HS-27A (cell line): ENCODE measurements at places on chromosomes 1 and 21.
A peak's percentile ranks its signal among the peaks of the same experiment; 100 is the strongest.

- DNase-seq, result no peak
Observed at GRCh38 chr1:164183854-164184635, 374.9 kb upstream of the PBX1 start.

DNA sequence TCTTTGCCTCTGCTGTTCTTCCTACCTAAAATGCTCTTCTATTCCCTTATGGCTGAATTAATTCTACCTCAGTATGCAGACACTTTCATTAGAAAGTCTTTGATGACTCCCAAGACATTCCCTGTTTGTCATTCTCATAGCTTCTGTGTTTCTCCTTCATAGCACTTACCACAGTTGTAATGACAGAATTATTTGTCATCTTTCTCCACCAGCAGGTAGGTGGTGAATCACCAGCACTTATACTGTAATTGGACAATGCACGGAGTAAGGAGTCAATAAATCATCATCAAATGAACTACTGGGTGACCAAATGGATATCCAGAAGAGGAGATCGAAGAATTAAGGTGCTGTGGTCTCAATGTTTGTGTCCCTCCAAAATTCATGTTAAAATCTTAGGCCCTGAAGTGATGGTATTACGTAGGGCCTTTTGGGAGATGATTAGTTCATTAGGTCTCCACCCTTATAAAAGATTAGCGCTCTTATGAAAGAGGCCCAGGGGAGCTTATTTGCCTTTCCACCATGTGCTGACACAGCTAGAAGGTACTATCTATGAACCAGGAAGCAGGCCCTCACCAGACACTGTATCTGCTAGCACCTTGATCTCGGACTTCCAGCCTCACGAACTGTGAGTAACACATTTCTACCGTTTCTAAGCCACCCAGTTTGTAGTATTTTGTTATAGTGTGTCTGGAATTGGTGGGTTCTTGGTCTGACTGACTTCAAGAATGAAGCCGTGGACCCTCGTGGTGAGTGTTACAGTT lies 2.4 kb upstream of the CCT8 start:
- DNase-seq, result no peak

- no peak for DNase-seq
Observed at GRCh38 chr21:45364468-45365185, 40.3 kb upstream of the COL18A1 start.

DNA sequence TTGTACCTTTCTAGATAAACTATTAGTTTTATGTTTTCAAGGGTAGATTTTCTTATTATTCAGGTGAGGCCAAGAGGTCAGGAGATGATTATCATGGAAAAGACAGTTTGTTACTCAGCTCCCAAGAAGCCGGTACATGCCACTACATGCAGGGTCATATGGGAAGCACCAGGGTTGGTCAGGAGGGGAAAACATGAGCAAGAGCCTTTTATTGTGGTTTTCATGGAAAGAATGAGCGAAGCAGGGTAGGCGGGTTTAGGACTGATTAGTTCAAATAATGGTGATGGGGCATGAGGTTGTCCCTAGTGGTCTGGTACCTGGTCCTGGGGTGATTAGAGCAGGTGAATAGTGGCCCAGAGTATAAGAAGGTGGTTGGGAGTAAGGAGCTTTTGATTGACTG lies 189.9 kb downstream of the APP start:
- no peak for DNase-seq

DNA sequence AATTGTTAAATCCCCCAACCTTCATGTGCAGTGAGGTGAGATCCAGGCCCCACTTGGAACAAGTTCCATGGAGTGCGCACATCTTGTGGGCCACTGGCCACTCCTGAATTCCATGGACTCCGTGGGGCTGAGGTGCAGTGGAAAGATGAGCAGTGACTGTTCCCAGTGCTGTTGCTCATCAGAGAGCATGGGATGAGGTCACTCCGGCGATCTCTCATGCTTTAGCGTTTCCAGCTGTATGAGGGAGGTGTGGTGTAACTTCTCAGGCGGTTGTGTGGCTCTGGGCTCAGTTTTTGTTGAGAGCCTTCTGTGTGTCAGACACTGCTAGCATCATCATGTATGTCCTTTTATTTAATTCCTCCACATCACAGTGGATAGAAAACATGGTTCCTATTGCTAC lies 96.2 kb downstream of the GALNT2 start:
- DNase-seq, result no peak

DNA sequence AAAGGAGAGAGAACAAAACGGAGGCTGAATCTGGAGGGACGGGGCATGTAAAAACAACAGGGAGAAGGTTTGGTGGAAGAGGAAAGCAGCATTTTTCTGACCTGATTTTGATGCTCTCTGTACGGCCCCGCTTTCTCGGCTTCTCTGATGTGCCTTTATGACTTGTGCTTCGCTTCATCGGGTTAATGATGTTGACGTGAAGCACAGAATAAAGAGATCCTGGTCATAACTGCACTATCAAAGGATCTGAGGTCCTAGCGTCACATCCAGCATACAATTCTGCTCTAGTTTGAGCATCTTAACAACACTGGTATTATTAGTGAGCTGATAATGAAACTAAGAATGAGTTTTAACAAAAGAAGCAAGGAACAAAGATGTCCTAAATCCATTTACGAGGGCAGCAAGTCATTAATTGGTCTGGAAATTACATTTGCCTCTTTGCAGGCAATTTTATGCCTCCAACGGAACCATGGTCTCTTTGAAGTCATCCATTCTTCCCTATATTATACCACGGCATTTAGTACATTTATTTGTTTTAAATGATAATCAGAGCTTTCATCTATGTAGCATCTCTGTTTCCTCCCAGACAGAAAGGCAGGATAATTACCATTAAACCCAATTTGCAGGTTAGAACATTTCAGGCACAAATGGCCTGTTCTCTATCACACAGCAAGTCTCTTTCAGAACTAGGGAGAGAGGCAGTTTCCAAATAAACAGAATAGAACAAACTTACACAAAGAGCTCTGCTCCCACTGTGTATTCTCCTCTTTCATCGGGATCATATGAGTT lies 45.3 kb upstream of the B3GALNT2 start:
- no peak for DNase-seq

- peak; percentile 31 for DNase-seq
Observed at GRCh38 chr1:10694274-10694632, 102.2 kb downstream of the CASZ1 start.

GRCh38 chr1:59340411-59341307 lies 43.8 kb downstream of the FGGY start:
- no peak for DNase-seq

DNA sequence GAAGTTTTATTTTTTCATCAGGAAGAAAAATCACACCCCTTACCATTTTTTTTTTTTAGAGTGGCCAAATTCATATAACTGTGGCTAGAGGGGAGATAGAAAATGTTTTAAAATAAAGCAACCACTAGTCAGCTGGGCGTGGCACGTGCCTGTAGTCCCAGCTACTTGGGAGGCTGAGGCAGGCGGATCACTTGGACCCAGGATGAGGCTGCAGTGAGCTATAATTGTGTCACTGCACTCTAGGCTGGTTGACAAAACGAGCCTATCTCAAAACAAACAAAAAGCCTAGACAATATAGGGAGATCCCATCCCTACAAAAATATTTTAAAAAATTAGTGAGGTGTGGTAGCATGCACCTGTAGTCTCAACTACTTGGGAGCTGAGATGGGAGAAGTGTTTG lies 14.8 kb upstream of the BECN2 start:
- no peak for DNase-seq

DNA sequence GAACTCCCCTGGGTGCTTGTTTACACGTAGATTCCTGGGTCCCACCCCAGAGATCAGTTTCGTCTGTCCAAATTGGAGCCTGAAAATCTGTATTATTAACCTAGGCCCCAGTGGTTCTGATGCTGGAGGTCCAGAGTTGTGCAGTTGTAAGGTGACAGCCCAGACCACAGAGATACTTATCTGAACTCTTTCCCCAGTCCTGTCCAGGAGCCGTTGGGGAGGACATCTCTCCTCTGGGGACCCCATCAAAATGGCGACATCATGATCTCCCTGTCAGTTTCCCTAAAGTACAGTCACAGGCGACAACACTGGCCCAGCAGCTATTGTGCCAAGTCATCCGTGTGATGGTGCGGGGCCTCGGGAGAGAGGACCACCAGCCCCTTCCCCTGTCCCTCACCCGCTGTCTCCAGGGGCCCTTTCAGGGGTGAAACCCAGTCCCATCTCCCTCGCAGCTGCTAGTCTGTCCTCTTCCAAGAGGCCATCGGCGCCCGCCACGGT lies 749 bp upstream of the EFHD2 start:
- DNase-seq, result no peak

DNA sequence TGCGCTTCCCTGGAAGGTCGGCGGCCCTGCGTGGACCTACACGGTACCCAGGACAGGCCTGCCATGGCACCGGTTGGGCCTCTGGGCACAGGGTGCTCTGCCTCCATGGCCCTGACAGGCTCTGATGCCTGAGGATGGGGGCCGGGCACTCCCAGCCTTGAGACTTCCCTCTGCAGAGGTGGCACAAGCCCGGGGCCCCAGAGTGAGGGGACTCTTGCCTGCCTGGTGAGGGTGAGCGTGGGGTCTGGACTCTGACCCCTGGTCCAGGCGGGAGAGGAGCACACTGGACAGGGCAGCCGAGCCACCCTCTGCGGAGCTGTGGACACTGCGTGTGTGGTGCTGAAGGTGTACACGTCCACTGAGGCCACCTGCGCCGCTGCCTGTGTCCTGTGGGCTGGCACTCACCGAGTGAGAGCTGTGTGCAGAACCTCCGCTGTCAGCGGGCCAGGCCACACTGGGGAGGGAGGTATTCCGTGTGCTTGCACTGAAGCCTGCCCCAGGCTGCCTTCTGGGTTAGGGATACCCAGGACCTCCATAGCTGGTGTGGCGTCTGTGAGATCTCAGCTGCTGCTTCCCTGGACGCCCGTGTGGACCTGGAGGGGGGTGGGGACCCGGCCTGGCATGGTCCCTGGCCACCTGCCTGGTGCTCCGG lies 10.4 kb downstream of the SKI start:
- DNase-seq, result no peak

DNA sequence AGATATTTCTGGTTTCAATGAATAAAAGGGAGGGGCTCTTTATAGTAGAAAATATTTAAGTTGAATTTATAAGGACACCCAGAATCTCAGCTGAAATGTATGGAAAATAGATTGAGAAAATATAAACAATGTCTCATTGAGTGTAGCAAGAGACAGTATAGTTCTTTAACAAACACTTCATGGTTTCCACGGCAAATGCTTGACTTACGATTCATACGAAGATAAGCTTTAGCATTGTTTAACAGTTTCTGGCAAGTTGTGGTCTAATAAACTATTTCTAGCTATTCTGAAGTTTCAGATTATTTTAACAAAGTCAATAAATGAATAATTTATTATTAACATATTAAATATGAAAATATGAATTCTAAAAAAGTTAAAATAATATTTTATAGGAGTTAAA lies 1419.4 kb downstream of the KCNT2 start:
- DNase-seq, result peak; percentile 4

GRCh38 chr1:203114202-203114601 lies 13.3 kb upstream of the ADORA1 start:
- DNase-seq, result no peak

DNA sequence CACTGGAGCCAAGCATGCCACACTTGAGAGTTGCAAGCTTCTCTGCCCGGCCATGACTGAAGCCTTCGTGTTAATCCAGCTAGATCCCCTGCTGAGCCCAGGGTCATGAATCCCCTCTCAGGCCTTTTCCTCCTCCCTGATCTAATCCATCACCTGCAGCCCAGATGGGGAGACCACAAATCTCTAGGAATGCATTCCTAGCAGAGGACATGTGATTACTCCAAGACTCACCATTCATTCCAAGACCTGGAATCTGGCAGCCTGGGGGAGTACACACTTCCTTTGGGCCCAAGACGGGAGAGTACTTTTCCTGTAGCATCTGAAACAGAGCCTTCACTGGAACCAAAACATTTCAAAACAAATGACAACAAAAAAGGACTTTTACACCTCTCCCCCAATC lies 269.3 kb upstream of the NFIA start:
- DNase-seq, result no peak

GRCh38 chr1:232142403-232143314 lies 487.3 kb downstream of the SIPA1L2 start:
- peak; percentile 96 for DNase-seq

- DNase-seq, result no peak
Observed at GRCh38 chr1:166933633-166934032, 41.7 kb downstream of the ILDR2 start.

GRCh38 chr21:26969971-26970725 lies 3.3 kb upstream of the ADAMTS5 start:
- no peak for DNase-seq

GRCh38 chr1:12053752-12054548 lies 9.2 kb upstream of the TNFRSF8 start:
- no peak for DNase-seq

DNA sequence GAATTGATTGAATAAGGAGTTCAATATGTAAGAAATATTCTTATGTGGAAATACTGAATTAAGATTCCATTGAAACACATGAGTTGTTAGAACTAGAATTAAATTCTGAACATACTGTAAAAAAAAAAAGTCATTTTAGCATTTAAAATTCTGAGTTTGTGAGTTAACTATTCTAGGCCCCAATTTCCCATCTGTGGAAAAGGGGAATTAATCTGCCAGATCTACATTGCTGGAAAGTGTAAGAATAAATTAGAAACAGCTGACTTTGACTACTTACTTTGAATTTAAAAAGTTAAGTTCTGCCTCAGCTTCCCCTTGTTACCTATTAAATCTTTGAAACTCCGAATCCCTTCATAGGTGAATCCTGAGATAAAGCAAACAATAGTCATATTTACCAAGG lies 103.0 kb downstream of the SNX7 start:
- DNase-seq, result no peak

DNA sequence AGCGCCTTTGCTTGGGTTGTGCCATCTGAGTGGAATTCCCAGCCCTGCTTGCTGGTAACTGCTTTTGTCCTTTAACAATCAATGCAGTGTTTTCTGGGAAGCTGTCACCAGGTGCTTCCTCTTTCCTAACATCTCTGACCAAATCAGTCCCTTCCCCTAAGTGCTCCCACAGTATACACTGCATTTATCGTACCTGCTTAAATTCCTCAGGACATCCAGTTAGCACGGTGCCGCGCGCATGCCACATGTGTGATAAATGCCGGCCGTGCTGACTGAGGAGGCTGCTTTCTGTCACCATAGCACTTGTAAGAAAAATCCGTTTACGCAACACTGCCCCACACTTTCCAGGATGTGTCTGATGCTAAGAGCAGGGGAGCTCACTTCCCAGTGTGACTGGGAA lies 115.4 kb downstream of the BCAR3 start:
- DNase-seq, result no peak

DNA sequence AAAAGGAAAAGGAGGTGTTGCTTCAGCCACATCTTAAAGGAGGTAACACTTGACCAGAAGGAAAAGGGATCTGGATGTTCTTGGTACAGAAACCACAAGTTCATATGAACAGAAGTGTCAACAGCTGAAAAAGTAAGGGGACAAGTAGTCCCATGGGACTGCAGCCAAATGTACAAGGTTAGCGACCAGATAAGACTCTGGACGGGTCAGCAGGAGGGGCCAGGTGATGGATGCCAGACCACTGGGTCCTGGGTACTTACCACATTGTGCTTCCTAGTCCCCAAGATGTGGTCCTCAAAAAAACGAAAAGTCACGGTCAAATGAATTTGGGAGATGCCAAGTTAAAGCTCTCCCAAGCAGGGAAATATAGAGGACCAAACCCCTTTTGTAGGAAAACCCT lies 16.6 kb upstream of the BMP8A start:
- DNase-seq, result no peak

GRCh38 chr1:89620664-89621063 lies 12.3 kb upstream of the LRRC8C start:
- DNase-seq, result no peak

- peak; percentile 39 for DNase-seq
Observed at GRCh38 chr1:246139745-246140182, 367.3 kb downstream of the SMYD3 start.

- no peak for DNase-seq
Observed at GRCh38 chr21:27108701-27109100, 141.8 kb upstream of the ADAMTS5 start.
